ENCODE measurements at places on chromosomes 5 and 9.

DNA sequence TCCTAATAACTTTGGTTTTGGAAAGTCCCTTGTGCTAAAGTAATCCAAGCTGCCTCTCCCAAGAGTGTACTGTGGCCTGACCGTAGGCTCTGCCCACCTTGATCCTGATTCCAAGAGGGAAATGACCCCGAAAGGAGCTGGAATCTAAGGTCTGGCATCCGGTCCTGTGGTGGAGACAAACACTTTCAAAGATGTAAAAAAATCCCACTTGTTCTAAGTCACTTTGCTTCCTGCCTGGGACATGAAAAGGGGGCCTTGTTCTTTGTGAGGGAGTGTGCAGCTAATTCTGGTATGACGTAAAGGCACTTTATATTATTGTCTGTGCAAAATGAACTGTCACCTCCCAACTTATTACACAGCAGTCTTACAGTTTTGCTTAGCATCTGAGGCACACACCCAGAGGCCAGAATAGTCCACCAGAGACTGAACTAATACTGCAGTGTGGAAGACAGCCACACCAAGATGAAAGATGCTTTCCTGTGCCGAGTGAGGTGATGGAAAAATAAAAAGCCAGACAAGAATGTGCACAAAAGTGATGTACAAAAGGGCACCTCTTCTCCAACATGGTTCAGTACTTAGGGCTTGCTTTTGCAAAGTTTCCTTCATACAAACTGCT, 128.7 kb downstream of the SLC12A2 start:
- DNase-seq = peak; percentile 48

- no peak for DNase-seq
Observed at GRCh38 chr5:155278532-155278931, 265.0 kb downstream of the KIF4B start.

- DNase-seq = peak; percentile 34
Observed at GRCh38 chr5:140038373-140038957, 4.6 kb downstream of the NRG2 start.

- DNase-seq = no peak
Observed at GRCh38 chr9:94794476-94795167, 68.1 kb downstream of the AOPEP start.

DNA sequence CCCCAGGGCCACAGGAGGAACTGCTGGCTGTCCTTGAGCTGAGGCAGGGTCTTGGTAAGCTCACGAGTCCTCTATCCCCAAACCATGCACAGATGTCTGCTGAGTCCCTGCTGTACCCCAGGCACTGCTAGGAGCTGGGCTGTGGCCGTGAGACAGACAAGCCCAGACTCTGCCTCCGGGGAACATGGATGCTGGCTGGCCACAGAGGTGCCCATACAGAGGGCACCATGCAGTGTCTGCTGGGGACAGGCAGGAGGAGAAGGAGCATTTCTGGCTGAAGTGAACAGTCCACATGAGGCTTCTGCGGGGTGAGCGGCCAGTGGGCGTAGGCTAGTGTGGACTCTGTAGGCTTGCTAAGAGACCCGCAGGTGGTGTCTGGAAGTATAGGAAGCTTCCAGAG, 4.8 kb upstream of the SEC16A start:
- no peak for DNase-seq

GRCh38 chr9:132994410-132995120, 16.1 kb downstream of the GFI1B start:
- peak; percentile 40 for DNase-seq

DNA sequence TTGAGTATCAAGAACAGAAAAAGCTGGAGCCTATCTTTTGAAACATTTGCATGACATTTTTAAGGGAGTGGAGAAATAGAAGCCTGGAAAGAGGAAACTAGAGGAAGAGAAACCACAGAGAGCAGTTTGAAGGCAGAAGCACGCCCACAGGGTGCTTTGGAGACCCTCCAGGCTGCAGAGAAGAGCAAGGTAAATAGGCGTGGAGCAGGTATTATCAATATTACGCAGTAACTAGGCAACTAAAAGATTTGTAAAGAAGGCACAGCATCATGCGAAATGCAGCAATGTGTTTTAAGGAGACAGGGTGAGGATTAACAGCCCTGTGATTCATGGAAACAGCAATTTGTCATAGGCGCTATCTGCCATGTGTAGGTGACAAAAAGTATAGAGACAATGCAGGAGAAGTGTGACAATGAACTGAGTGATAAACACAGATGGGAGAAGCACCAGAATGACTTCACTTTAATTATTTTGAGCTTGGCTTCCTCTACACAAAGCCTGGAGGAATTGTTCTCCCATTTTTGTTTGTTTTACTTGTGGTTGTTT, 281.2 kb downstream of the BRINP1 start:
- DNase-seq = peak; percentile 6

DNA sequence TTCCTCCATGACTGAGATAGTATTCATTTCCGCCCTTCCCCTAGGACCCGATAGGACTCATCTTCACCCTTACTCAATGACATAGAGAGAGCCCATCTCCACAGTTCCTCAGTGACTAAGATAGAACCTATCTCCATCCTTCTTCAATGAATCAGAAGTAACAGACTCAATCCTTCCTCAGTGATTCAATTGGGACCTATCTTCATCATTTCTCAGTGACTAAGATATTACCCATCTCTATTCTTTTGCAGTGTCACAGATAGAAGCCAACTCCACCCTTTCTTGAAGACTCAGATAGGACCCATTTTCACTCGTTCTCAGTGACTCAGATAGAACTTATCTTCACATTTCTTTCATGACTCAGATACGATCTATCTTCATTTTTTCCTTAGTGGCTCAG, 164.6 kb downstream of the FBXO4 start:
- no peak for DNase-seq

DNA sequence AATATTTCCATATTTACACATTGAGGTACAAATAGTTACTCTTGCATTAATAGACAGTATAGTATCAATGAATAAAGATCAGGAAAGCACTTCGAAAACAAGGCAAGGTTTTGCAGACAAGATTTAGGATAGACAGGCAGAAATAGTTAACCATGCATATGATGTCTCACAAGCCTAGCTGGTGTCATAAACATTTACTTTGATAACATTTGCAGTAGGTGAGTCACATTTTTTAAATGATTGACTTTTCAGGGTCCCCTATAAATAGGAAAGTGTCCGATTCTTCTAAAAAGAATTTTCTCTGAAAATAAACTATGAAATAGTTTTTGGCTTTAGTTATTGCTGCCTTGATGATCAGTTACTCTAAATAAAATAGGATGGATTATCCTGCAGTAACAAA, 162.1 kb downstream of the SNX18 start:
- no peak for DNase-seq

GRCh38 chr5:174145821-174146220, 100.3 kb downstream of the NSG2 start:
- peak; percentile 24 for DNase-seq

DNA sequence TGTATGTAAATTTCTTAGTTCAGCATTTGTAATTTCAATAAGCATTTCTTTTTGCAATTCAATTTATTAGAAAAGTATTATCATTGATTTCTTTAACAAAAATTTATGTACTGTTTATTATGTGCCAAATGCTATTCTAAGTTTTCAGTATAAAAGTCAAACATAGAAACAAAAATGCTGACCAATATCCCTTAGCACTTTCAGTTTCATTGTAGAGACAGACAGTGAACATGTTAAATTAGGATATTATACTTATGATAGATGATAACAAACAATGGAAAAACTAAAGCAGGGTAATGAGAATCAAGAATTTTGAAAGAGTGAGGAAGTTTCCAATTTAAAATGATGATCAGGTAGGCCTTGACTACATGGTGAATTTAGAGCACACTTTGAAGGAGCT, 1106.0 kb downstream of the TAF11L14 start:
- DNase-seq = no peak

DNA sequence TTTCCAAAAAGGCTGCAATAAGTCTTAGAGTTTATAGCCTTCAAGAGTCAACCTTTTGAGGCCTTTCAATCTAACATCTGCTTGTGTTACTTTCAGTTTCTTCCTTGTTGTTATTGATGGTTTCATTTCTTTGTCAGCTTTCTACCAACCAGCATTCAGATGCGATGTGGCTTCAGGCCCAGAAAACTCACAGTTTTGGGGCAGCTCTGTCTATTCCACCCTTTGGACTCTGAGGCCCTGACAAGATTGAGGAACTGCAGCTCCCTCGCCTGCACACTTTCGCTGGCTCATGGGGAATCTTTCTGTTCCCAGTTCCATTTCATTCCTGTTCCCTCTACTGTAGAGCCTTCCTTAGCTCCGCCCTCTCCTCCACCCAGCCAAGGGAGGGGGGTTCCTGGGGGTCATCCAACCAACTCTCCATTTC, 13.3 kb upstream of the WHRN start:
- DNase-seq = no peak

- DNase-seq = no peak
Observed at GRCh38 chr9:110028676-110029075, 179.3 kb downstream of the C9orf152 start.

DNA sequence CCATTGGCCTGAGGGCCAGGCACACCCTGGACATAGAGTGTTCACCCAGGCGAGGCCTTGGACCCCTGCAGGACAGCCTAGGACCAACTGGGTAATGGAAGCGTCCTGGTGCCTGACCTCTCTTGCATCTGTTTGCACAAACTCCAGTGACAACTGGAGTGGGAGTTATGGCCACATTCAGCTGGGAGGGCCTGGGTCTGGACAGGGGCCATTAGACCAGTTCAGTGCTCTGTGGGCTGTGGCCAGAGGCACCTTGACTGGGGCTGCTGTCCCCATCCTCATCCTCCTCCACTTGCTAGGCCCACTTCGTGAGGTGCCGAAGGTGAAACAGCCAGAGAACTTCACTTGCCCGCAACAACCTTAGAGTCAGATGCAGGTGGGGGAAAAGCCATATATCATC, 372.7 kb upstream of the IRX1 start:
- no peak for DNase-seq

DNA sequence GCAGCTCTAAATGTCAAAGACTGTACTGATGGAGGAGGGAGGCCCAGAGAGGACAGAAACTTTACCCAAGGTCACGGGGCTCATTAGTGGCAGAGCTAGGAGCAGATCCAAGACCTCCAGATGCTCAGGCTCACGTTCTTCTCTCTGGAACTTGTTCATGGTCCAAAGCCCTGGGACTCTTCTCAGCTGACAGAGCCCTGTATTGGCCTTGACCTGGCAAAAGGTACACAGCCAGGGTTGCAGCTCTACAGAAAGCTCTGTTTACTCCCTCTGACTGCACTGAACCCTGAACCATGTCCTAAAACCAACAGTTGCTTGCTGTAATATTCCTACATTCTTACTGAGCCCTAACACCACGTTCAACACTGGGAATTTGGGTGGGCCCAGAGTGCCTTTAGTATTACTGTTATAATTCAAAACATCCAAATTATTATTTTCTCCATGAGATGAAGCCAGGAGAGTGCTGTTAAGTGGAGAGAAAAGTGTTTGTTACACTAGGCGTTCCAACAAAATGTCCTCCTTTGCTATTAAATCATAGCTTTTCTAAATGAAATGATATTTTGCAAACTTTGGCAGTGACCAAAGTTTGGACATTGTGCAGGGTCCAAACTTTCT, 602.4 kb upstream of the CLINT1 start:
- peak; percentile 82 for DNase-seq

DNA sequence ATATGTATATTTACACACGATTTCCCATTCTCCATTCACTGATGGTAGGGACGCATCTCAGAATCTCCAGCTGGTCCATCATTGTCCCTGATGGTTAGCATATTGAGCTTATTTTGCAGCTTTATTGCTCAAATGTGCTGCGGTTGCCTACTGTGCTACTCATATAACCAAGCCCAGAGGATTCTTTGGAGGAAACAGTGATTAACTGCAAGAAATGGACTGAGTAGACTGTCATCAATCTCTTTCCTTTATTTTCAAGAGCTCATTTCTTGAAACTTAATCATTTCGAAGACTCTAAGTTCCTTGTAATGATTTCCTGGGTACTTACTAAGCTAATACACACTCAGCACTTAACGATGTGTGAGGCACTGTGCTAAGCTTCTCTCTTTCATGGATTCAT, 119.0 kb downstream of the MAT2B start:
- no peak for DNase-seq

GRCh38 chr9:84138541-84138940, 157.9 kb downstream of the RMI1 start:
- DNase-seq = peak; percentile 33

DNA sequence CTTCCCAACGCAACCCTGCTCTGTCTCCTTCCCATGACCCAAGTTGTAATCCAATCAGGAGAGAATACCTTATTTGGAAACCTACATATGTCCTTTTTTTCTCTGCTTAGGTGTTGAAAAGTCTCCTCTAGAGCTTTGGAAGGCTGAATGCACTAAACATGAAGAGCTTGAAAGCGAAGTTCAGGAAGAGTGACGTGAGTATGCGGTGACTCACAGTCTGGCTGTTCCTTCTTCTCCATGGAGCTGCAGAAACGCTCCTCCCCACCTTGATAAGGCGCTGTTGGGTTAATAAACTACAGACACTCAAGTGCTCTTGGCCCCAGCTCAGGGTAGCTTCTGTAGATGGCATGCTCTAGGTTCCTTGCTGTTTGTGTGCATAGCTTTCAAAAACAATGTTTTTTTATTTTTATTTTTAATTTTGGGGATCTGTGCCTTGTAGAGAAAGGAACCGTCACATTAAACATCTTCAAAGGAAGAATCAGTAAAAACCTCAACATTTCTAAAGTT, 30.7 kb downstream of the RAI14 start:
- DNase-seq = peak; percentile 53

DNA sequence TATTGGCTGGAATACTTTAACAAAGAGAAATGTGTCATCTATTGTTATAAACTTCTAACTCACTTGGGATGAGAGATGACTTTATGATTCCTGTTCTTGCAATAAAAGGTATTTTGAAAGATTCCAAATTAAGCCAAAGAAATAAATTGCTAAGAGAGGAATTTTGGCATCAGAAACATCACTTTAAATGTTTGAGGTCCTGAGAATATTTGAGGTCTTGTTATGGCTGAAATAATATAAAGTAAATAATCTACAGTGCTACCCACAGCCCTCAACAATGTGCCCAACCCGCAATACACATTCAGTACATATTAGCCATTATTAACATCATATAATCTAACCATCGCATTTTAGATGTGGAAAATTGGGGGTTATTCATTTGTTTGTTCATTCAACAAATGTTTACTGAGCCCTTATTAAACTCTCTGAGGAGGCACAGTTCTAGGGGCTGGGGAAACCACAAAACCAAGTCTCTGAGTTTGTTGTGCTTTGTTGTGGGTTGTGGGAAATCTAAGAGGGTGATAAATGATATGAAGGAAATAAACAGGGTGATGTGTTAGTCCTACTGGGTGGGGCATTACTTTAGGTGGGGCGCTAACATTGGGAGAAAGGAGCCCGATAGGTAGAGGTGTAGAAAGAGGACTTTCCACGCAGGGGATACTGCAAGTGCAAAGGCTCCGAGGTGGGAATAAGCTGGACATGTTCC, 135.2 kb upstream of the CLINT1 start:
- no peak for DNase-seq

GRCh38 chr9:136667214-136667939, 4.7 kb downstream of the EGFL7 start:
- DNase-seq = no peak

DNA sequence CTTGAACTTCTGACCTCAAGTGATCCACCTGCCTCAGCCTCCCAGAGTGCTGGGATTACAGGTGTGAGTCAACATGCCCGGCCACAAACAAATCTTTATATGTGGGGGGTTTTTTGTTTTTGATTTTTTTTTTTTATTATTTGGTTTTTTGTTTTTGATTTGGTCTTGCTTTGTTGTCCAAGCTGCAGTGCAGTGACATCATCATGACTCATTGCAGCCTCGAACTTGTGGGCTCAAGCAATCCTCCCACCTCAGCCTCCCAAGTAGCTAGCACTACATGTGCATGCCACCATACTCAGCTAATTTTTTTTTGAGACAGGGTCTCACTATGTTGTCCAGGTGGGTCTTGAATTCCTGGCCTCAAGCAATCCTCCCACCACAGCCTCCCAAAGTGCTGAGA, 42.4 kb downstream of the ALDH7A1 start:
- no peak for DNase-seq

Data from tongue (tissue), 3 donors.